ENCODE measurements at places on chromosomes 2 and 18.

GRCh38 chr2:9714630-9715214 is 83.9 kb upstream of the YWHAQ start:
- no peak for DNase-seq

DNA sequence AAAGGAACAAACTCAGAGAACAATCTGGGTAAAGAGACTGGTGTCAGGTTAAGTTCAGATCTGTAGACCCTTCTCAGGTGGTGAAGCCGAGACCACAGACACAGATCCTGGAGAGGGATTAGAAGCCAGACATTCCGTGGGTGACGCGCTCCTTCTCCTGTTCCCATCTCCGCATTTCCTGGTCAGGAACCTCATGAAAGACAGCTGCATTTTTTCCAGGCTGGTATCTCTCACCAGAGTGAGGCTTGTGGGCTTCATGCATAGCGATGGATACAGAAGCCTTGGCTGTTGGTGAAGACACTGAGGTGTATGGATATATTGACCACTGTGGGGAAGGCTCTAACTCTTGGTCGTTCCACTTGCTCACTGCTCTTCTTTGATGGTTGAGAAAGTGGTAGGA is 152.6 kb downstream of the FAM210A start:
- no peak for DNase-seq

GRCh38 chr2:108586631-108587030 is 52.4 kb downstream of the LIMS1 start:
- DNase-seq, result no peak

- DNase-seq, result no peak
These were observed 196.3 kb upstream of the TANK start for GRCh38 chr2:160963957-160964356.

DNA sequence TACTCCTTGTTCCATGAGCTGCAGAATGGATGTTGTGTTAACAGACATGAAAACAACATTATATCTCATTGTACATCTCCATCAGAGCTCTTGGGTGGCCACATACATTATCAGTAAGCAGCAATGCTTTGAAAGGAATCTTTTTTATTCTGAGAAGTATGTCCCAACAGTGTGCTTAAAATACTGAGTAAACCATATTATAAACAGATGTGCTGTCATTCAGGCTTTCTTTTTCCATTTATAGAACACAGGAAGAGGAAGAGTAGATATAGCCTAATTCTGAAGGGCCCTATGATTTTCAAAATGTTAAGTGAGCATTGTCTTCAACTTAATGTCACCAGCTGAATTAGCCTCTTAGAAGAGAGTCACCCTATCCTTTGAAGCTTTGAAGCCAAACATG is 44.3 kb upstream of the CABYR start:
- no peak for DNase-seq

All from H4 (cell line).